Tibial nerve (tissue), 4 donors: ENCODE measurements at places on chromosomes 1 and 21. TPM values are rescaled to one million over a fixed set of nuclear protein-coding genes. Genes with fewer than 3 reads are reported as not detected.

The KRTAP7-1 gene
- total RNA-seq: not detected

The WDR64 gene
- total RNA-seq: not detected

The DPT gene
- 21.3 TPM for total RNA-seq

The LMOD1 gene
- total RNA-seq: 165 TPM

The NBPF4 gene
- not detected for total RNA-seq

The PLEKHN1 gene
- total RNA-seq: not detected

The RO60 gene
- 108 TPM for total RNA-seq

The AURKAIP1 gene
- 104 TPM for total RNA-seq

The NOC2L gene
- 54.0 TPM for total RNA-seq

The TRIM17 gene
- total RNA-seq: 1.4 TPM

The ADIPOR1 gene
- 95.1 TPM for total RNA-seq

The SPRR2B gene
- total RNA-seq: not detected

The RFX5 gene
- total RNA-seq: 25.3 TPM

The IVL gene
- total RNA-seq: not detected

The PADI3 gene
- total RNA-seq: not detected

The IL12RB2 gene
- 0.87 TPM for total RNA-seq

The CCDC17 gene
- 5.9 TPM for total RNA-seq

The MXRA8 gene
- 351 TPM for total RNA-seq

The CLDN14 gene
- not detected for total RNA-seq

The RYR2 gene
- total RNA-seq: 0.60 TPM

The PALMD gene
- total RNA-seq: 76.7 TPM

The ALX3 gene
- not detected for total RNA-seq

The CNKSR1 gene
- total RNA-seq: 5.7 TPM
